CD4-positive, alpha-beta T cell treated with Interleukin-1 beta for 1 hour (primary cell): ENCODE measurements at places on chromosomes 16 and 17.

GRCh38 chr16:86824751-86825296 lies 246.5 kb downstream of the FOXL1 start:
- DNase-seq = no peak

DNA sequence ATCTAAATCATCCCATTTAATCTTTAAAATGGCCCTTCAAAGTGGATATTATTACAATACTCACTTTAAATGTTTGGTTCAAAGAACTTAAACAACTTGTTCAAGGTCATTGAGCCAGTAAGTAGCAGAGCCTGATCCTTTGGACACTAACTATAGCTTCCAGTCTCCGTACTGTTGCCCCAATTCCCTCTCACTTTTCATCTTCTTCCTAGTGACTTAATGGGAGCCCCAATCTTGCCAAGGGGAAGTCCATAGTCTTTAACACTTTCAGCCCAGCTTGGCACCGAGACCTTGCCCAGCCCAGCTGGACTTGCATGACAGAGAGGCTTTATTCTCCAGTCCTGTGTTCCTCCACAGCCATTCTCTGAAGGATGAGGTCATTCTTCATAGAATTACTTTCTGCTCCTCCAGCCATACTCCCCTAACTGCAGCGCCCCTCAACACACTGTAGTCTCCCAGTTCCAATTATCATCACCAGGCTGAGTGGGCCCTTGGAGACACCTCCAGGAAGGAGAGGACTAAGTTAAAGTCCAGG lies 49.2 kb upstream of the NLK start:
- DNase-seq = no peak

- DNase-seq = no peak
Measured at GRCh38 chr16:77288222-77288621, 89.0 kb downstream of the SYCE1L start.

DNA sequence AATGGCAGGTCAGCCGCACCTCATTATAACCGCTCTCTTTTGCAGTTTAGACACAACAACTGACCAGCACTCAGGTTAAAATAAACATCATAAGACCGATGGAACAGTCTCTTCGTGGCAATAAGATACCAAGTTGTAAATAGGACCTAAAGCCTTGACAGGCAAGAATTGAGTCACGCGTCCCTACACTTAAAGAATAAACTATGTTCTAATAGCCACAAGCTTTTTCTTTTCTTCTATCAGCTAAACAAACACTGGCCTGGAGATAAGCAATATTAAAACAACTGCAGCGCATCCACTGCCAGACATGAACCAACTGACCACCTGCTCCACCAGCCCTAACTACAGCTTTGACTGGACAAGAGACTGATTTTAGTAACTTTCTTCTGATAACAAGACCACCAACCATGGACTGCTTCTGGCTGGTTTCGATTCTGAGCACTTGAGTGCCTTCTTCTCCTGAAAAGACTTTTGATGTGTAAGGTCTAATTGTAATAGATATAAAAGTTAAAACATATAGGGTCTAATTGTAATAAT lies 17.5 kb downstream of the SLFN12L start:
- no peak for DNase-seq

GRCh38 chr17:57379895-57380434 lies 123.6 kb downstream of the MSI2 start:
- DNase-seq = no peak

DNA sequence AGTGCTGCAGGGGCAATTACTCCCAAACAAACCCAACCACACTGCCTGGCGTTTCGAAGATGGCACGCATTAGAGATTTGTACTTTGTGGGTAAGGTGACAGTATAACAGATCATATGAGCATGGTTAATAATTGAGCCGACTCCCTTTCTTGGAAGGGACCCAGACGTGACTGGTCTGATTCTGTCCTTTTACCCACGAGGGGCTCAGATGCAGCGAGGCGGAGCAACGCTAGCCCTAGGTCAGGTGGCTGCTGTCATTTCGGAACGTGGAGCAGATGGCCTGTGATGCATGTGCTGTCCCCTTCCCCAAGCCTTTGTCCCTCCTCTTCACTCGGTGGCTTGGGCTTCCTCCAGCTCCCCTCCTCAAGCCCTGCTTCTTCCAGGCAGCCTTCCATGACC lies 84.2 kb downstream of the SNX29 start:
- DNase-seq = no peak

- DNase-seq = no peak
Measured at GRCh38 chr17:4053596-4053995, 89.2 kb downstream of the ZZEF1 start.

DNA sequence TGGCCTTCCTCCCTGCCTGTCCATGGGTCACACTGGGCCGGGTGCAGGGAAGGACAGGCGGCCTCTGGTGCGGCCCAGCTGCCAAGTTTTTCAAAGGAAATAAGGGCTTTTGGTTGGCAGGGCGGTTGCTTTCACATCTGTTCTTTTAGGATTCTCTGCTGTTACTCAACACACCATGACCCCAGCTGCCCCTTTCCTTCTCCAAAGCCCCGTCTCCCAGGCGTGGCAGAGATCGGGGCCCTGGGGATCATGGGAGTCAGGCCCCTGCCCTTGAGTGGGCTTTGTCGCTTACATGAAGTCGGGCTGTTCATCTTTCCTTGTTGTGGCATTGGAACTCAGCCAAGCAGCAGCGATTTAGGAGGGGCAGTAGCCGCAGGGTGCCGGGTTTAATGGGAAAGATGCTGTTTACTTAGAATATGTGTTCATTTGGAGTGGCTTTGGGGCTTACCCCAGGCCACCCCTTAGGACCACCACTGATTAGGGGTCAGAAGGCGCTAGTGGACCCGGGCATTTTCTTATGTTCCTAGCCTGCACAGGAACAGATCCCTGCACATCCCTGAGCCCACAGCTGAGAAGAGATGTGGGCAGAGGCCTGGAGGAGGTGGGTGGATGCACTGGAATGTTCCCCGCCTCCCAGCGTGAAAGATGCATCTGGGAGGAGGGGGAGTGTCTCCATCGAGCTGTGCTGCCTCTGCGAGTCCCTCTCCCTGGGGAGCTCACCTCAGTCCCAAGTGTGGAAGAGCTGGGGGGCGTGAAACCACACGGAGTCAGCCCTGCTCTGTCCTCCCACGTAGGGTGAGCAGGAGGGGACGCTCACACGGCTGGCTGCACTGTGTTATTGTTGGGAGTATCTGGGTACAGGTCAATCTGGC lies 6.8 kb upstream of the ADCY7 start:
- no peak for DNase-seq

DNA sequence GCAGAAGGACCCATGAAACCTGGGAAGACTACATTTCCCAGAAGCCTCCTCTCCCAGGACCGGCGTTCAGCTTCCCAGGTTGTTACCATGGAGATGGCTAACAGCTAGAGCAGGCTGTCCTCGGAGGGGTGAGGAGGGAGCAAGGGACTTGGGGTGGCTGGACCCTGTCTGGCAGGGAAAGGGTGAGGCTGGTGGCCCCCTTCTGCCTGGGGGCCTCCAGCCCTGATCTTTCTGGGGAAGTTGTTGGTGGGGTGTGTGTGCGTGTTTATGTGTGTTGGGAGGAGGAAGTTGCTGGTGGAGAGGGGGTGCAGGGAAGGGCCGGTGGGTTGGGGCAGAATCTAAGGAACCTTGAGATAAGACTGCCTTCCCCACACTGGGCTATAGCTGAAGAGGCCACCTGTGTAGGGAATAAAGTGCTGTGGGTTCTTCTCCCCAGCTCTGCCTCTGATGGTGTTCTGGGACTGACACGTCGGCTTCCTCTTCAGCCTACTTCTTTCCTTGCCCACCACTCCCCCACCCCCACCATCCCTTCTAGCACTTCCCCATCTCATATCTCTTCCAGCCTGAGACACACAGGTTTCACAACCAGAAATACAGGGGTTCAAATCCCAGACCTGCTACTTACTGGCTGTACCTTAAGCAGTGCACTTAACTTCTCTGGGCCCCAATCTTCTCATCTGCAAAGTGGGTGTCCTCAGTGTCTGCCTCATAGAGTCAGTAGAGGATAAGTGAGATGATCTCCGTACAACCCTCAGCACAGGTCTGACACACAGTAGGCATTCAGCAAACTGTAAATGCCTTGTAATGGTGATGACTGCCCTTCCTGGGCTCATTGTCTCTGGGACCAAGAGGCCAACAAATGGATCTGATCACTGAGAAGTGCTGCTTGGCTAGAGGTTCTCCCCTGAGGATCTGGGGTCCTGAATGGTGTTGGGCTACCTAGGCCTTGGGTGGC lies at the start of gene DRC7:
Gene DRC7 (plus strand): TSS at position 82 of the 955 bp plus-strand sequence. CDS start 3,144 bp downstream, outside the sequence.
- peak; percentile 31 for DNase-seq

DNA sequence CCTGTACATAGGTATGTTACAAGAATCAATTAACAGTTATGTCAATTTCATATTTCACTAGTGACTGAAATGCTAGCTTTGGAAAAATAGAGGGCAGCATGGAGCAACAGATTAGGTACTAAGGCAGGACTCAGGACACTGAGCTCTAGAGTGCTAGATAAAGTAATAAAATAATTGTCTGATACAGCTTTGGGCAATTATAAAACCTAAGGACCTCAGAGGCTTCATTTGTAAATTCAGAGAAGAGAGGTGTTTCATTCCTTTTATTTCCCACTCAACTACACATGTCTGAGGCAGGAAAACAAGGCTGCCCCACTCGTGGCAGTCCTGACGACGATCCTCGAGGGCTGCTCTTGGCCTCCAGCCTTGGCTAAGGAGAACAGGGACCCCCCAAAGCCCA lies 81.5 kb downstream of the CA4 start:
- DNase-seq = no peak

- DNase-seq = peak; percentile 20
Measured at GRCh38 chr17:55265311-55266021, 706 bp downstream of the HLF start.

DNA sequence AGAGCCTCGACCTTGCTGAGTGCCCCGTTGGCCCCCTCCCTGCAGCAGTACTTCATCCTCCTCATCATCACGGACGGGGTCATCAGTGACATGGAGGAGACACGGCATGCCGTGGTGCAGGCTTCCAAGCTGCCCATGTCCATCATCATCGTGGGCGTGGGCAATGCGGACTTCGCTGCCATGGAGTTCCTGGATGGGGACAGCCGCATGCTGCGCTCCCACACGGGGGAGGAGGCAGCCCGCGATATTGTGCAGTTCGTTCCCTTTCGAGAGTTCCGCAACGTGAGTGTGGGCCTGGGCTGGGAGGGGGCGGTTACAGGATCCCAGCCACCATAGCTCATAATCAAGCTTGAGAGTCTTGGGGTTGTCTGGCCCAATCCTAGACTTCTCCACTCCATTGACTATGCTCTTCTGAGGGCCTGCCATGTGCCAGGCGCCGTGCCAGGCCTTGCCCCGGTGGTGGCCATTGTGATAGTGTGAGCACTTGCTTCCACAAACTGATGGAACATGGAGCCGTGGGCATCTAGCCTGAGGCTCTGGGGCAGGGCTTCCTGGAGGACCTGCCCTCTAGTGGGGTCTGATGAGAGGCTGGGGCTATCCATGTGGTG lies 39.7 kb downstream of the PSME3IP1 start:
- DNase-seq = no peak

DNA sequence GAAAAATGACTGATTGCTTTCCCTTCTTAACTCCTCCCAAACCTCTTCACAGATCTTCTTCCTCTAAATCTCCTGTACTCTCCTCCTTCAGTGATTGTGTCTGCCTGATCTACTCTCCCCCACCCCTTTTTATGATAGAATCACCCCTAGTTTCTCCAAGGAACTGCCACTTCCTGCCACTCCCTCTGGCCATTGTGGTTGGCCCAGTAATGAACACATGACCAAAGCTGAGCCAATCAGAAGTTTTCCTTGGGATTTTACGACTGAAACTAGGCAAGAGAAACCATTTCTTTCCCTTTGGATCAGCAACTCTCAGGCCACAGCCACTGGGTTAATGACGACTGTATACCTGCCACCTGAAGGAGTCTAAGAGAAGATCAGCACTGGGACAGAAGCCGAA lies 15.9 kb downstream of the IRX3 start:
- no peak for DNase-seq

DNA sequence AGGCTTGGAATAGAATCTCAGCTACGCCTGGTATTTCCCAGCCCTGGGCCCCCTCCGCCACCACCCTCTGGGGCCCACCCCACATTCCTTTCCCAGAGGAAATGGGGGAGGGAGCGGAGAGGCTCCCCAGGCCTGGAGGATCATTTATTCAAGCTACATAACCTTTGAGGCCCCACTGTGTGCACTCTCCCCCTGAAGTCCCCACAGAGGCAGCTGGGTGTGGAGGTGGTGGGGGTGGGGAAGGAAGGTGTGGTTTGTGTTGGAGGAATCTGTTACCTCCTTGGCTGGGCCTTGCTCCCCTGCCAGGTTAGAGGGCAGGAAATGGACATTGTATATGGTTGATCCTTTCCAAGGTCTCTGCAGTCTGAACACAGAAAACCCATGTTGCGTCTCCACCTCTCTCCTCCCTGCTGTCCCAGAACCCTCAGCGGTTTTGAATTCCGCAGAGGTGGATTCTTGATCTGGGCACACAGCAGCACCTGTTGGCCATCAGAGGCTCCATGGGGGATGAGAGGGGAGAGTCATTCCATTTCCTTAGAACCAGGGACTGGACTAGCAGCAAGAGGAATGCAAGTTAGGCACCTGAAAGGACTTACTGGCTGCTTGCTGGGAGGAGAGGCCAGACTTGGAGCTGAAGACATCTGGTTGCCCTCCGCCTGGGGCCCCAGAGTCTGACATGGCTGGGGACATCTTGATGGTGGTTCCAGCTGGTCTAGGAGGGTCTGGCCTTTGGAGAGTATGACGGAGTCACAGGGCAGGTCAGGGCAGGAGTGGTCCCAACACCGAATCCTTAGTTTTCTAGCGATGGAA lies 23.0 kb downstream of the ARHGAP23 start:
- DNase-seq = no peak

DNA sequence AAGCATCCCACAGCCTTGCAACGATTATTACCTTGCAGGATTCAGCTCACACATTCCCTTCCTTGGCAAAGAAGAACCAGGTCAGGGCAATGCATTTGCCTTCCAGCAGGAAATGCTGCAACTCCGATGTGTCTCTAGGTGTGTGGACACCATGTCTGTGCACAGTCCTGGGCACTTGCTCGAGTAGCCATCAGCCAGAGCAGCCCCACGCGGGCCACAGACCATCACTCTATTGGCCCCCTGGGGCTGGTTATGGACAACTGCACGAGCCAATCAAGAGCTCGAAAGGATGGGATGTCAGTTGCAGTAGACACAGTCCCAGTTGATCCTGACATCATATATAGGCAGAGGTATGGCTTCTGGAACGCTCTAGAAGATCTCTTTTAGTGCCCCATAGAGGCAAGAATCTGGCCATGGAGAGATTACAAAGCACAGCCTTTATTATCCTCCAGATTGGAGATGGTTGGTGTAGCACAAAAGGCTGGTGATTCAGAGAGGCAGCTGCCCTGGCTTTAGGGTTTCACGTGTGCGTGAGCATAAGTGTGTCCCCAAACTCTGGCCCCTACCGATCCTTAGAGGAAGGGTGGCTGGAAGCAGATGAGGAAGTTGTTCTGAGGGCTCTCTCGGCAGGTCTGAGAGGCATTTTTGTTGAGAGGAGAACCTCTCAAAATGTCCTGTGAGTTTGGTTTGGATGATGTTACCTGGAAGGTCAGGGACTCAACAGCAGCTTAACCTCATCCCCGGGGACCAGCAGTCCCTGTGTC lies 403.8 kb downstream of the SEC14L1 start:
- DNase-seq = no peak

GRCh38 chr17:56812901-56813388 lies 20.8 kb downstream of the C17orf67 start:
- DNase-seq = no peak

- peak; percentile 44 for DNase-seq
Measured at GRCh38 chr17:48513097-48513496, 17.7 kb downstream of the HOXB1 start.
